ENCODE measurements at places on chromosomes 4 and X. TPM values are rescaled to one million over a fixed set of nuclear protein-coding genes. Genes with fewer than 3 reads are reported as not detected.
A peak's percentile ranks its signal among the peaks of the same experiment; 100 is the strongest.

CYTL1 gene
- total RNA-seq: 0.88 TPM

FGFRL1 gene
- total RNA-seq: 2.2 TPM

CPLX1 gene
- 0.92 TPM for total RNA-seq

GRIA3 gene
- total RNA-seq: 0.36 TPM

CENPVL2 gene
- not detected for total RNA-seq

RTL5 gene
- 0.20 TPM for total RNA-seq

NUP62CL gene
- 1.7 TPM for total RNA-seq

PCSK1N gene
- 0.36 TPM for total RNA-seq

CXCR3 gene
- total RNA-seq: not detected

GRCh38 chr4:156475322-156475721, 496.3 kb downstream of the PDGFC start:
- peak; percentile 70 for ATAC-seq

- ATAC-seq: no peak
Observed at GRCh38 chr4:69773484-69773883, 13.1 kb upstream of the SULT1B1 start.

DNA sequence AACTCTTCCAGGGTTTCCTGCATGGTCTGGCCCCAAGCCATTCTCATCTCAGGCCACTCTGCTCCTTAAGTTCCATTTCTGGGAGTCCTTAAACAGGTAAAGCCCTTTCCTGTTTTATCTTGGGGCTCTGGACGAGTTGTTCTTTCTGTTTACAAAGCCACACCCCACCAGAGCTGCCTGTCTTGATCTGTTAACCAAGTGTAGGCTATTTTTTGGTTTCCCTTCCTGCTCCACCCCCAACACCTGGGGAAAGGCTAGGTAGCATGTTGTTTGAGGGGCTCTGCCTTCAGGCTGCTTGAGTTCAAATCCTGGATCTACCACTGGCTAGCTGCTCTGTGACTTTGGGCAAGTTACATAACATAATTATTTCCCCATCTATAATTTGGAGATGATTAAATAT, 40.0 kb downstream of the ERVMER34-1 start:
- no peak for ATAC-seq

- ATAC-seq: peak; percentile 31
Observed at GRCh38 chrX:54808109-54808604, 612 bp downstream of the MAGED2 start.

GRCh38 chrX:25016938-25017598, 1.3 kb upstream of the ARX start:
- ATAC-seq: no peak

GRCh38 chr4:36213977-36214376, 30.3 kb downstream of the ARAP2 start:
- no peak for ATAC-seq

- ATAC-seq: no peak
Observed at GRCh38 chr4:183392377-183392776, 52.1 kb upstream of the CDKN2AIP start.

- ATAC-seq: no peak
Observed at GRCh38 chr4:183437452-183437851, 7.0 kb upstream of the CDKN2AIP start.

GRCh38 chrX:12269484-12269883, 131.2 kb downstream of the FRMPD4 start:
- ATAC-seq: no peak

- no peak for ATAC-seq
Observed at GRCh38 chrX:101605728-101606127, 12.1 kb downstream of the ARMCX6 start.

- no peak for ATAC-seq
Observed at GRCh38 chr4:42965326-42965725, 72.8 kb downstream of the GRXCR1 start.

DNA sequence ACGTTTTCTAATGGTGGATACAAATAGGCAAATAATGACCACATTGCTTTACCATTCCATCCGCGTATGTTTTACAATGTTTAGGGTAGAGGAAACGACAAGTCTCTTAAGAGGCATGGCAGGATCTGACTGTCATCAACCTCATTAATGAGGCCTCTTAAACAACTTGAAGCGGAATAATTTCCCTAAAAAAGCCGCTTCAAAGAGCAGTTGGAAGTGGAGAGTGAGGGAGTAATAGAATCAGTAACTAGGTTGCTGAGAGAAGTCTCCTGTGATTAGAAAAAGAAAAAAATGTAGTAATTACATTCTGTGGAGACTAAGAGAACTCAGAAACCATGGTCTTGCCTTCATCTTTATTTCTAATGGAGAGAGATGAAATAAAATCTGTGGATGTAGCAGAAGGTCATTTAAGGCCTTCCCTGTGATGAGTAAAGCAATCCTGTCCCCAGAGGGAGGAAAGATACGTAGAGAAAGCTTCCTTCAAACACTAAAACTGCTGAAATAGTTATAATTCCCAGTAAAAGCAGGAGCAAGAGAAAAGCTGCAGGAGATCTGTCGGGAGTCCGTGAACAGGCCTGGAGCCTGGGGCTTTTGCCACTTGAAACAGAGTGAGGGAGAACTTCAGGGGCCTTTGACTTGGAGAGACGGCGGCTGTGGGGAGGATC, 11.1 kb upstream of the SEPSECS start:
- no peak for ATAC-seq

- no peak for ATAC-seq
Observed at GRCh38 chrX:147848543-147849443, 62.9 kb upstream of the FMR1 start.

GRCh38 chr4:99827454-99827853, 10.8 kb downstream of the DAPP1 start:
- peak; percentile 73 for ATAC-seq

DNA sequence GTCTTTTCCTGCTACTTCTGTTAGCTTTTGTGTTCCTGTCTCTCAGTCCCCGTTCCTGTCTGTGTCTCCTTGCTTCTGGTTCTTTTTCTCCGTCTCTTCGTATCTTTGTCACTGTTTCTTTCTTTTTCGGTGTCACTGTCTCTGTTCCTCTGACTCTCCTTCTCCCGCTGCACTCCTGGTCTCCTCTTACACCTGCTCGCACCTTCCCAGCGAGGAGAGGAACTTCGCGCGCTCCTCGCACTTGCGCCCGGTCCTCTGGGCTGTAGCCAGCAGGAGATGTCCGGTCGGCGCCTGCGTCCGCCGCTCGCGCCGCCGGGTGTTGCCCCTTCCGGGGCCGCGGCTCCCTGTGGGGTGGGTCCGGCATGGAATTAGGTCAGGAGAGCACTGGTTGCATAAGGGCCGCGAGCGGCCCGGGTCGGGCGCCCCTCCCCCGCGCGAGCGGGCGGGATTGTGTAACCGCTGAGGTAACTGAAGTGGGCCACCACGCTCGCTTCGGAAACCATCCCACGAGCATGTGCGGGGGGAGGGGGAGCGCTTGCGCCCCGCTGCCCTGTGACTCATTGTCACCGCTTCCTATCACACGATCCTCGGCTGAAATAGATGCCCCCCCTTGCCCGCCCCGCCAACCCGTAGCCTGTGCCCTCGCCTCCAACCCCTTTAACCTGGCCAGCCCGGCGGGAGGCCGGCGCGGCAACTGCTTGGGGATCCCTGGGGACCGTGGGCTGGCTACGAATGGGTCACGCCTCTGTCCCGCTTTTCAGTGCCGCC, 1.6 kb downstream of the LONRF3 start:
- peak; percentile 27 for ATAC-seq

DNA sequence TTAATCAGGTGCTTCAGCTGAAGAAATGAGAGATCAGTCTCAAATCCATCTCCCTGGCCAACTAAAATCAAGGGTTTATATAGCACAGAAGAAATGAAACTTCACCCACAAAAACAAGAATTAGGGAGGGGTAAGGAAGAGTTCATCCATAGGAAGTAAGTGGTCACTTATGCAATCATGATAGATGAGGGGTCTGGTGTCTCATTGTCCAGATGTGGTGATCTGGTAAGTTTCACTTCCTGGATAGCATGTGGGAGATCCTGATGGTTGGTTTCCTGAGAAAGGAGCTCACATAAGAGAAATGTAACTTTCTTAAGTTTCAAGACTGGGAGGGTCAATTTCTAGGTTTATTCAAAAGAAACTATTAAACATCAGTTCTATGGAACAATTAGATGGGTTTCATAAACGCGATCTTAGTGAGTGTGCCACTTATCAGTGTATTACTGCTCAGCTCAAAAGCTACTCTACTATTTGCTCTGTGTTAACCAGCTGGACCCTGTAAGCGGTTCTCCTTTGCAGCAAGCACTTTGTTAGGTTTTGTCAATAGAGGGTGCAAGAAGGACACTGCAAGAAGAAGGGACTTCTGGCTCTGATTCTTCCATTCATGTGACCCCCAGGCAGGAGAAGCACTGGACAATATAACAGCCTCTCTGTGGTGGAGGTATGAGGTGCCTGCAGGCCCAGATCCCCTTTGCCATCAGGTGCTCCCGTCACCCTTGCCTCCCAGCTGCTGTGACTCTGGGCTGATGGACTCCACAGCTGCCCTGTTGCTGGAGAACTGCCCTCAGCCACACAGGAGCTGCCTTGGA, 35.4 kb upstream of the HPSE start:
- peak; percentile 11 for ATAC-seq

DNA sequence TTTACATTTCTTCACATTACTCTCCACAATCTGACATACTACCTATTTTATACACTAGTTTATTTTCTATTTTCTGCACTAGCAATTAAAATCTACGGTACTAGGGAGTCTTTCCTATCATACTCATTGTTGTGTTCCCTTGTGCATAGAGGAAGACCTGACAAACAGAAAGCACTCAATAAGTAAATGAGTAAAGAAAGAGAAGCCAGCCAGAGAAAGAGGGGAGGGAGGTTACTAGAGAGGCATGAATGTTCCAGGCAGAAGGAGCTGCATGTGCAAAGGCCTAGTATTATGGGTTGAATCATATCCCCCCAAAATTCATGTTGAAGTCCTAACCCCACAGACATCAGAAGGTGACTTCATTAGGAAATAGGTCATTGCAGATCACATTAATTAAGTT, 114.0 kb downstream of the ZAR1 start:
- ATAC-seq: no peak

DNA sequence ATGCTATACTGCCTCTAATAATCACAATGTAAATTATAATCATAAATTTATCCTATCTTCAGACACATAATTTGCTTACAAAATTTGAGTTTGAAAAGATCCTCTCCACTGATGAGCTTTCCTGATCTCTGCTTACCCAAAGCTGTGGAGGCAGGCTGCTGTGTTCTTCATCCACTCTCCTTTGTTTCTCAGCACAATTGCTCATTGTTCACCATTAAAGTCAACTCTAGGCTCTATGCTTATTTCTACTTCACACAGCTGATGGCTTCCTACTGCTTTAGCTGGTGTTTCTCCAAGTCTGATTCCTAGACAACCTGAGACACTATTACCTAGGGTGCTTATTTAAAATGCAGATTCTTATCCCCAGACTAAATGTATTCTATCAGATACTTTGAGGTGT, 319.7 kb downstream of the PCDH18 start:
- no peak for ATAC-seq

DNA sequence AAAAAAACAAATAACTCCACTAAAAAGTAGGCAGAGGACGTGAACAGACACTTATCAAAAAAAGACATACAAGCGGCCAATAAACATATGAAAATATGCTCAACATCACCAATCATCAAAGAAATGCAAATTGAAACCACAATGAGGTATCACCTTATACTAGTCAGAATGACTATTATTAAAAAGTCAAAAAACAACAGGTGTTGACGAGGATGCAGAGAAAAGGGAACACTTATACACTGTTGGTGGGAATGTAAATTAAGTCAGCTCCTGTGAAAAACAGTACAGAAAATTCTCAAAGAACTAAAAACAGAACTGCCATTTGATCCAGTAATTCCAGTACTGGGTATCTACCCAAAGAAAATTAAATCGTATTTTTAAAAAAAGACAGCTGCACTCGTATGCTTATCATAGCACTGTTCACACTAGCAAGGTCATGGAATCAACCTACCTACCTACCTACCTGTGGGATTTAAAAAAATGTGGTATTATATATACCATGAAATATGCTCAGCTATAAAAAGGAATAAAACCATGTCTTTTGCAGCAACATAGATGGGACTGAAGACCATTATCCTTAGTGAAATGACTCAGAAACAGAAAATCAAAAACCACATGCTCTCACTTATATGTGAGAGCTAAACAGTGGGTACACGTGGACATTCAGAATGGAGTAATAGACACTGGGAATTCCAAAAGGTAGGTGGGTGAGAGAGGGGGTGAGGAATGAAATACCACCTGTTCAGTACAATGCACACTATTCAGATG, 24.8 kb upstream of the PTPN13 start:
- no peak for ATAC-seq

DNA sequence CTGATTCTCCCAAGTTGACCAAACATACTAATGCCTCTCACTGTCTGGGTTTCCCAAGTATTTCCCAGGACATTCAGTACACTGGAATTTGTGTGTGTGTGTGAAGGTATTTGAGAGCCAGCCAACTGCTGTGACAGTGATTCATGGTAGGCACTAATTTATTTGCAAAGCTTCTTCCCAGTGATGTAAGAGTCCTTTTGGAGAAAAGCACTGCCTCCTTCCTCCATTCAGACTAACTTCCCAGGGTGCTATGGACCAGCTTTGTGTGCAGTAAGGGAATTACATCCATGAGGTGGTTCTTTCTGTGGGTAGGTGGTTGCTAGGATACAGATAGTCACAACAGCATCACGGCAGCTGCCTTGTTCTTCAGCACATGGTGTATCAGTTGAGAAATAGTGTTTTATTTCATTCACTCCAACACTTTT, 8.7 kb downstream of the EGF start:
- peak; percentile 29 for ATAC-seq

DNA sequence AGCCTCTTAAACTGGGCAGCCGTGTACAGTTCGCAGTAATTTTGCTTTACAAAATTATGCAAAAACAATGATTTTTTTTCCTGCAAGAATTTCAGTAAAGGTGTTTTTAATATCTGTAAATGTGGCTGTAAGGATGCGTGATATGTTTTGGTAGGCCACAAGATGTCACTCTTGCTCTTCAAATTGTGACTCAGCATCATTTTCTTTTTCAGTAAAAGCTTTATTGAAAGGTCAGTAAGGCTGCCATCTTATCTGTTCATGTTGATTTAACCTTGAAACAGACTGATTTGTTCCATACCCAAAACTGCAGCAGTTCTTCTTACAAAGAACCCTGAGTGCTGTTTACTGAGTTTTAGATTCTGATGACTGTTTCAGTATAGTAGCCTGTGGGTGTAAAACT, 39.9 kb downstream of the TXLNG start:
- ATAC-seq: peak; percentile 64

- ATAC-seq: no peak
Observed at GRCh38 chr4:145885666-145886065, 53.0 kb downstream of the ZNF827 start.

DNA sequence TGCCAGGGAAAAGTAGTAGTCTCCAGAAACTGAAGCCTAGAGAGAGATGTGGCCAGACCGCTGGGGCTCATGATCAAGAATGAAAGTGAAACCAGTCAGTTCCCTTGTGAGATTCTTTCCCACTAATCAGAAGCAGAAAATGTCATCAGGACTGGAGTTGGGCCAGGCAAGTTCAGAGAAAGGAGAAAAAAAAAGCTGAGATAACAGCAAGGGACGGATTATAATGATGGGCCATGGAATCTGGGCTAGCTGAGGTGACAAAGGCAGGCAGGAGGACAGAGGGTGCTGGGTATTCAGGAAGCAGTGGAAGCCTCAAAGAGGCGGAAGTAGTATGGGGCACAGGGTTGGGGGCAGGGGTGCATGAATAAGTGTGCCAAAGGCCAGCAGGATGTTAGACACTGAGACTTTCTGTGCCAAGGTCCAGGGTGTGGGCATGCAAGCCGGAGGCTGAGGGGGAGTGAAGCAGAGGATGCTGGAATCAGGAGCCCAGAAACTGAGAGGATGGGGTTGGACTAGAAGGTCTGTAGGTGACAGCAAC, 2.5 kb downstream of the CXorf38 start:
- peak; percentile 50 for ATAC-seq

Measured in esophagus mucosa (tissue), 1 donor.